ENCODE measurements at places on chromosomes 3 and 15.

- no peak for DNase-seq
Measured at GRCh38 chr15:31477851-31478701, 151.4 kb downstream of the KLF13 start.

- DNase-seq, result no peak
Measured at GRCh38 chr3:132356568-132356967, 39.4 kb downstream of the ACP3 start.

- DNase-seq, result no peak
Measured at GRCh38 chr15:34013746-34014145, 25.3 kb downstream of the AVEN start.

DNA sequence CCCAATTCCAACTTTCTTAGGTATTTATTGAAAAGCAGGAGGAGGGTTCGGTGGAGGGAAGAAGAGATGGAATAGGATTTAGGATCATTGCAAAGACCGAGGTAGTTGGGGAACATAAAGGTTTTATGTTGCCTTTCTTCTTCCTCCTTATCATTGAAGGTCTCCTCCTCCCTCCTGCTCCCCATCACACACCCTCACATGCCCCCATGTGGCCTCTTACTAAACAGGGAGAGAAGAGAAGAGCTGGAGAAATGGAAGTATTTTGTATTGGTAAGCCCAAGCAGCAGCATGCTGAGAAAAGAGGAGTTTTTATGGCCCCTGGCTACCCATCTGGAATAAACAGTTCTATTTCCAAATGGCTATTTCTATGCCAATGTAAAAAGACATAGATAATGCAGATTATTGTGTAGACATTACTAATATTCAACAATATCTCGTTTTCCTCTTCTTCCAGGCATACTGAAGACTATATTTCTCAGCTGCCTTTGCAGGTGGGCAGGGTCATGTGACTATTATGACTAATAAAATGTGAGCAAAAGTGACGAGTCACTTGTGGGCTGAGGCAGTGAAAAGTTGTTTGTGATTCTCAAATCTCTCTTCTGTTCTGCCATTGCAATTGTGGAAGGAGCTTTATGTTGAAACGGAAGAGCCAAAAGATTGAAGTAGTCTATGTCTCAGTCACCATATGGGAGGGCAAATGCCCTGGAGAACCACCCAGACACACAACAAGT, 5.2 kb upstream of the GPR176 start:
- peak; percentile 83 for DNase-seq

- DNase-seq, result no peak
Measured at GRCh38 chr15:42085236-42085605, 9.1 kb downstream of the PLA2G4D start.

DNA sequence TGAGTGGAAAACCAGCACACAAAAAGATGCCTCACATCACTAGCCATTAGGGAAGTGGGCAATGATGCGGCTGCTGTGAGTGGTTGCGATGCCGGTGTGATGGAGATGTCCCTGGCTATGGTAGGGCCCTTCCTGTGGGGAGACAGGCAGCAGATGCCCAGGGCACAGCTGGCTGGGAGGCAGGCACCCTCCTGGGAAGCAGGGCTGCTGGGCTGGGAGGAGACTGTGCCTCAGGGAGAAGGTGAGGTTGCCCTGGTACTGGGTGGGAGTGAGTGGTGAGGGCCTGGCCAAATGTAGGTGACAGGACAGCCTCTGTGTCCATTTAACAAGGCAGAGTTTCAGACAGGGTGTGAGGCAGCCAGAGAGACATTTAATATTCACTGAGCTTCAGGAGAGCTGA, 335.6 kb downstream of the OCA2 start:
- DNase-seq, result no peak

DNA sequence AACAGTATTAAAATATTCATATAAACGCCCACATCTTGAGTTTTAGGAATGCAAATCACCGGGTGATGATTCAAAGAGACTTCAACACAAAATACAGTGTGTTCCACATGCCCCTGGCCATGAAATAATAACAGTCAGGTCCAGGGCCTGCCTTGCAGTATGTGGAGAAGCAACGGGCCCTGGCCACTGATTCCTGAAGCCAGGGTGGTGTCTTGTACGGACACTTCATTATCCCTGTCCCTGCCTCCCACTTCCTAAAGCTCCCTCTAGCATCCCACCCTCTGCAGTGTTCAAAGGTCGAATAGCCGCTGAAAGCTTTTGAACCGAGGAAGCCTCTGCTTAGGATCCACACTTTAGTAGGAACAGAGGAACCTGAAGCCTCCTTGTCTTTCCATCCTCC, 50.4 kb upstream of the PCSK6 start:
- no peak for DNase-seq

GRCh38 chr3:34886443-34886842, 752.9 kb upstream of the ARPP21 start:
- no peak for DNase-seq

DNA sequence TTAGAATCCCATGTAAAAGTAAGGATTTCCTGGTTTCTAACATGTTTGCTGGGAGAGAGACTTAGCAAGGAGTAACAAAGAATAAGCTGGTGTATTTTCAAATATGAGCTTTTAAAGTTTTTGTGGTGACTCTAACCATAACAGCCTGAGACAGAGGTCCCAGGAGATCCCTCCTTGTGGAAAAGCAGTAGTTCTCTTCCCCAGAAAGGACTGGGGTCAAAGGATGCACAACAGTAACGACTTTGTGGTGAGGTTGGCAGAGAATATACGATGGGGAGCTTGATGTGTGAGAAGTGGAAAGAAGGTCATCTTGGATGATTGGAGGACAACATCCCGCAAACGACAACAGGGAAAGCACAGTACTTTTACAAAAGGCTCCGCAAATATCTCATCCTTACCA, 38.2 kb downstream of the ABHD5 start:
- no peak for DNase-seq

DNA sequence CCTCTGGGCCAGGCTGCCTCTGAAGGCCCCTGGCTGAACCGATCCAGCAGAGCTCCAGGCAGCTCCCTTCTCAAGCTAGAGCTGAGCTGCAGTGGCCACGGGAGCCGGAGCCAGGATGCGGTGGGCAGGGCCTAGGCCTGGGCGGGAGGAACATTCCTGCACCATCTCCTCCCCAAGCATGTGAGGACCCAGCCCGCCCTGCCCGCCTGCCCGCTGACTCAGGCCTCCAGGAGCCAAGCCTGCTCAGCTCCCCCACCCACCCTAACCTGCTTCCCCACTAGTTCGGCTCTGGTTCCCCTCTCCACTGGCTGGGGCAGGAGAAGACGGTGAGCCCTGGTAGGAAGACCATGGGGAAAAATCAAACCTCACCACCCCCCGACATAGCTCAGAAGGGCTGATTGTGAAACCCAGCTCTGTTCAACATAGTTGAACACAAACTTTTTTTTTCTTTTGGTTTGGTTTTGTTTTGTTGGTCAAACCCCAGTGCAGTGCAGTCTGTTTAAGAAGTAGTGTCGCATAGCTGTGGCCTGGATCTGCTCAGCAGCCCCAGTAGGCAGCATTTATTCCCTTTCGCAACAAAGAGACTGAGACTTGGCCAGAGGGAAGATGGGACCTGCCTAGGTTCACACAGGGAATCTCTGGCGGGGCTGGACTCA, 13.5 kb downstream of the SNX33 start:
- no peak for DNase-seq

DNA sequence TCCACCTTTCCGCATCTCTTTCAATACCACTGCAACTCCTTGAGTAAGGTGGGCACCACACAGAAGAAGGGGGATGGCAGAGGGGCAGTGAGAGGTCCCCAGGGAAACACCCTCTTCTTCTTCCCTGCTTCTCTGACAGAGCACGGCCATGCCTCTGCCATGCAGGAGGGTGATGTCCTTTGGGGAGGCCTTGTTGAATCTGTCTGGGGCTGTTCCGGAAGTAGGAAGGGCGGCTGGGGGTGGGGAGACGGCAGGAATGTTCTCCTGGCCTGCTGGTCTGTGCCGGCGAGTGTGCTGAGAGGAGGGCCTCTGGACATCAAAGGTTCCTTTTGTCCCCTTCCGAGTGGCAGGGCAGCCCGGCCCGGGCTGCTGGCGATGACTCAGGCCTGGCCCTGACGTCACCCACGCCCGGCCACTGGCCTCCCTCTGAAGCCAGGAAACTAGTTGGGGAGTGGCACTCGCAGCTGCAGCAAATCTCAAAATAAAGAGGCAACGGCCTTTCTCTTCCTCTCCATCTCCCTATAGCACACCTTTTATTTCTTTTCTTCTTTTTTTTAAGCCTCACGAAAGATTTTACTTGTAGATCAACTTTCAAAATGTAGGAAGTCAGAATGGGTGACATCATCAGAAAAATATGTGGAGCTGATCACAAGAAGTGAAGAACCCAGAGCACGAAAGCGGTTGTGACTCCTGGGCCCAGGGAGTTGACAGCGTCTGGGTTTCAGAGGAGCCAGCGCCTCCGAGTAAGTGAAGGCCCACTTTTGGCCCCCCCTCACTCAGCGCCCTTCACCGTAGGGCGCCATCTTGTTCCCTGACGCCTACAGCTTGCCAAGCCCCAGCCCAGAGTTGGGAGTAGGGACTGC, at the start of gene ZBTB38:
TSS of gene ZBTB38 (plus strand) at position 443 of the 863 bp plus-strand sequence. CDS start 73,885 bp downstream, outside the sequence.
- DNase-seq, result peak; percentile 93

DNA sequence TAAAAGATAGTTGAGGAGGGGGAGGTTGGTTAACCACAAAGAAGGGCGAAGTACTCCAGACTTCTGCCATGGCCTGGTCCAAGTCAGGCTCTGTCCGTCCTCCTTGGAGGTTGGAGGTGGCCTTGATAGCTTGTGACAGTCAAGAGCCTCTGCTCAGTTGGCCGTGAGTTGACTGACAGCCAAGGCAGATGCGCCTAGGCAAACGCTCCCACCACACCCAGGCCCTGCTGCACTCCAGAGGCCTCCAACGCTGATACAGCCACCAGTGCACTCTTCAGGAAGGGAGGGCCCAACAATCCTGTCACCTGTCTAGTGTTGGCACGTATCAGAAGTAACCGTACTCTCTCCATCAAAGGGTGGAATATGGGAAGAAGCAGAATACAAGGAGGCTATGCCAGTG, 9.3 kb downstream of the RBPMS2 start:
- no peak for DNase-seq

GRCh38 chr3:131491775-131492174, 11.0 kb downstream of the MRPL3 start:
- peak; percentile 15 for DNase-seq

GRCh38 chr3:101495552-101495951, 17.5 kb downstream of the SENP7 start:
- no peak for DNase-seq

GRCh38 chr3:182241766-182242488, 530.2 kb downstream of the SOX2 start:
- no peak for DNase-seq

DNA sequence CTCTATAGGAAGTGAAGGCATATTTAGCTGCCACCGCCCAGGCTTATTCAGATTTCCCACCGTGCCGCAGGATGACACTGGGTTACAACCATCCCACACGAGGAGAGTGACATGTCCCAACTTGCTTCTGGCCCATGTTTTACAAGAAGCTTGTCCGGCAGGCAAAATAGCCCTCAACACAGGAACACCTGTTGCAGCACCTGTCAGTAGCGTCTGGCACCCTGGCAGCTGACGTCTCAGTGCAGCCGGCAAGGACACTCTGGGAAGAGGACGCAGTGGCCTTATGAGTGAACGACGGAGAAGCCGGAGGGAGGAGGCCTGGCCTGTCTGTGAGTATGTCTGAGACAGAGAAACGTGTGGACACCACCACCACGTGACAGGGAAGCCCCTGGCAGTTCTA, 32.1 kb downstream of the FAM174B start:
- DNase-seq, result no peak

DNA sequence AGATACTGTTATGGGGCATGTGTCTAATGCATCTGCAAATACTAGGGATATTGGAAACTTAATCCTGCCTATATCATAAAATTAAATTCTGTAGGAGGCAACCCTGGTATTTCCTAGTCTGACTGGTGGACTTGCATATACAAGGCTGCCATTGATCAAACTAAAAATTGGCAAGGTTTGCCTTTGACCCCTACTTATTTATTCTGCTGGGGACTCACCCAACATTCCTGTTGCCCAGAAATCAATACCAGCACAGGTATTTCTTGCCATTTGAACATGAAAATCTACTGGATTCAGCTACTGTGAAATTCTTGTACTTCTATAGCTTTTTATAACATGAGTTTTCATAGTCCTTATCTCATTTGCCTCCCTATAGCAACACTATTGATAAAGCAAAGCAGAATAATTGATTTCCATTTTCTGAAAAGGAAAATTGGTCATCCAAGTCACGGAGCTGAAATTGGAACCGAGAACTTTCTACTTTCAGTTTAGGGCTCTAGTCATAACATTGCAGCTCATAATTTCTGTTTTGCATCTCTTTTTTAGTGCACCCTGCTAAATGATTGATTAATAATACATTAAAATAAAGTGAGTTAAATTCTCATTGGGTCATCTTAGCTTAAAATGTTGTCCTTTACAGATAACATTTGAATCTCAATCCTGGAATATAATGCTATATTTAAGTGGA, 365.2 kb downstream of the MFSD1 start:
- DNase-seq, result no peak

- DNase-seq, result no peak
Measured at GRCh38 chr3:59775761-59776325, 726.0 kb upstream of the CFAP20DC start.

DNA sequence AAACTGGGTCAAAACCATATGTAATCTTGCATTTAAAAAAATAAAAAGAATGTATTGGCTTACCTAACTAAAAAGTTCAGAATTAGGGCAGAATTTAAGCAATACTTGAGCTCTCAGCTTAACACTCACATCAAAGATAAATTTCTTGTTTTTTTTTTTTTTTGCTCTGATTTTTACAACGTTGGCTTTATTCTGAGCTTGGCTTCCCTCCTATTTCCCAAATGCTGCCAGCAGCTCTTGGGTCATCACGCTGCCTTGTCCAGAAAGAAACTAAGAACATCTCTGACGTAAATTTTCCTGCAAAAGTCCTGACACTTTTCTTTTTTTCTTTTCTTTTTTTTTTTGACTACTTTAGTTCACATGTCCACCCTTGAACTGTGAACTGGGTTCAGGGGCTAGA, 150.6 kb upstream of the TGFBR2 start:
- DNase-seq, result no peak

Measured in RKO (cell line).